Type B pancreatic cell (in vitro differentiated cells): ENCODE measurements at places on chromosomes 12 and 14. TPM values are rescaled to one million over a fixed set of nuclear protein-coding genes. Genes with fewer than 3 reads are reported as not detected.

KLRF1 gene
- total RNA-seq: not detected in 2 replicates

TOMM20L gene
- total RNA-seq: not detected in 2 replicates

OLR1 gene
- total RNA-seq: 0.19 and 2.8 TPM in 2 replicates

OR6C4 gene
- total RNA-seq: not detected in 2 replicates

PPP1R3E gene
- 10.1 and 16.7 TPM in 2 replicates for total RNA-seq

- peak; percentile 69 for DNase-seq
Measured at GRCh38 chr12:26226629-26227360, 31.4 kb downstream of the SSPN start.

GRCh38 chr12:18400186-18400585 is 138.9 kb downstream of the PIK3C2G start:
- no peak for DNase-seq

DNA sequence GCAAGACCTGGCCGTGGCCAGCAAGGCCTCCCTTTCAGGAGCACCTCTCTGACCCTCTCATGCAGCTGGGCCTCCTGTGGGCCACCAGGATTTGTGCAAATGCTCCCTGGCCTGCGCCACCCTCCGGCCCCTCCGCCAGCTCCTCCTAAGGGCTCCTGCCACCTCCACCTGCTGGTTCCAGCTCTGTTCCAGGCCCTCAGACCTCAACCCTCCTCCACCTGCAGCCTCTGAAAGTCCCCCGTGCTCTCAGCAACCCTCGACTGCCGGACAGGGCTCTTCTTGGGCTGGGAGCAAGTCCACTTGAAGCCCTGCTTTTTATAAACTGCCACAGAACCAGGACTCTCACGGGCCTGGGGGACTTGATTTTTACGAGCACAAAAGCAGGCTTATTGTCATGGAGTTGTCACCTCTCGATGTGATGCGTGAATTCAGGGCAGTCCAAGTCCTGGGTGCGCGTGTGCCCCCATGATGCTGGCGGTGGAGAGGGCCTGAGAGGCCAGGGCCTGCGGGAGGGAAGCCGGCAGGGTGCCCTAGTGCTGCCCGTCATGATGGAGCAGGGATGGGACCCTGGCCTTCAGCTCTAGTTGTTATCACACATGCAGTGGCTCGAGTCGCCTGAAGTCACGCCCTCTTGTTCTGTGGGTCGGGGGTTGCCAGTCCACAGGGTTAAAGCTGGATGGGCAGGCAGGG is 9.1 kb downstream of the TEDC1 start:
- DNase-seq: no peak
